T-cell (primary cell): ENCODE measurements at places on chromosomes 5 and 9. TPM values are rescaled to one million over a fixed set of nuclear protein-coding genes. Genes with fewer than 3 reads are reported as not detected.

- no peak overlapping the region for H3K4me3 ChIP-seq
- no peaks in the 10 kb centered on the region for H3K27me3 ChIP-seq
- no peaks in the 10 kb centered on the region for H3K36me3 ChIP-seq
- DNase-seq: no peak
- no peaks in the 10 kb centered on the region for H3K4me1 ChIP-seq
These were observed 12.8 kb upstream of the FBXL7 start for GRCh38 chr5:15487228-15487627.

DNA sequence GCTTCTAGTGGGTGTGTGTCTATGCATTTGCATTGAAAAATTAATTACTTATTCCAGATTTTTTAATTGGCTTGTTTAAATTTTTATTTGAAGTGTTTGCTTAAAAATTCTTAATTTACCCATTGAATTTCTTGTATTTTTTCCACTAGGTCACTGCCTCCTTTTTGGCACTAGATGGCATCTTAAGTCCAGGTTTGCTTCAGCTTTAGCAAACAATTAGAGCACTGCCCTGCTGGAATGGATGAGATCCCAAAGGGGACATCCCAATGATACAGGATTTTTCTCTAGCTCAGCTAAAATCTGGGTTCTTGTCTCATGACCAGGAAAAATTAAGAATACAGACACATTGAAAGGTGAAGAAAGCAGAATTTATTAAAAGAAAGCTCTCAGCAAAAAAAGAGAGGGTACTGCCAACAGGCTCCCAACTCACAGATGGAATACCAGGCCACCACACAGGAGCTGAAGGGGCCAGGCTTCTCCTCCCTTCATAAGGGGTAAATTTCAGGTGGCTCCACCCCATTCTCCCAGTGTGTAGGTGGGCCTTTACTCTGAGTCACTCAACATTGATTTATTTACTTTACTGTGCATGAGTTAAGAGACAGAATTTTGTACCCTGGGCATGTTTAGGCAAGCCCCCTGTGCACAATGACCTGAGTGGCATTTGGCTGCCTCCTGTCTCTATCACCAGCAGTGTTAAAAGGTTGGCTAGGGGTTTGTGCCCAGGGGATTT lies 532.4 kb downstream of the ANXA1 start:
- no peaks in the 10 kb centered on the region for H3K36me3 ChIP-seq
- H3K27ac ChIP-seq: no peak overlapping the region
- H3K4me1 ChIP-seq: no peaks in the 10 kb centered on the region
- H3K4me3 ChIP-seq: no peak overlapping the region
- DNase-seq: no peak
- H3K27me3 ChIP-seq: no peaks in the 10 kb centered on the region

The FGF10 gene
- not detected for total RNA-seq

DNA sequence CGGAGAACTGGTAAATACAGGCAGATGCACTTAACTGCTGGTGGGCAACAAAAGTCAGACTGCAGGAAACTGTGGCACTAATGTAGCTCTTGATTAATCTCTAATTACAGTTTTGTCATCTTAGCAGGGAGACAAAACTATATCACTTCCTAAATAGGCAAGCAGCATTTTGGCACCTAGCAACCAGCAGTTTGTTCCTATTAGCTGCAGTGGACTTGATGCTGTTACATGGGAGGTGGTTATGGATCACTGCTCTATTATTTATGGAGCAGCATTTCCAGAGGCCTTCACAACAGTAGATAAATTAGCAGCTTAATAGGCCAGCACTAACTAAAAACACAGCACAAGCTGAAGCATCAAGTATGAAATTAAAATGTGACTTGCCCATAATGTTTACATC lies 518.3 kb upstream of the ITGA1 start:
- H3K27ac ChIP-seq: no peak overlapping the region
- no peaks in the 10 kb centered on the region for H3K27me3 ChIP-seq
- H3K4me3 ChIP-seq: no peak overlapping the region
- no peak for DNase-seq
- no peaks in the 10 kb centered on the region for H3K4me1 ChIP-seq
- H3K36me3 ChIP-seq: no peaks in the 10 kb centered on the region

The CCL27 gene
- not detected for total RNA-seq

DNA sequence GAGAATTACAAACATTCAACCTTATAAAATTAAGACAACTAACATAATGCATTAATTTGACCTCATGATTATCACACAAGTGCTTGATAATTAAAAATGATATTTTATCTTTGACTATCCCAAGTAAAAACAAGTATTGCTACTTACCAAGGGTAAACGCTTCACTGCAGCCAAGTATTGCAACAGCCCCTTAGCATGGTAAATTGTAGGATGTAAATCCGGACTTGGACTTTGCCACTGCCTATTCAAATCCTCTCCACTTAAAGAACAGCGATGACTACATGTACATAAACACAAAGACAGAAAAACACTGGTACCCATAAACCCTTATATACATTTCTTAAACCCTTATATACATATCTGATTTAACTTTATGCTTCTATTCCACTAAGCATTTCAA lies 155.1 kb downstream of the AGTPBP1 start:
- no peak for DNase-seq
- no peak overlapping the region for H3K4me3 ChIP-seq
- H3K36me3 ChIP-seq: no peaks in the 10 kb centered on the region
- H3K27me3 ChIP-seq: no peaks in the 10 kb centered on the region
- H3K27ac ChIP-seq: no peak overlapping the region
- H3K4me1 ChIP-seq: no peaks in the 10 kb centered on the region

The SLC6A3 gene
- total RNA-seq: 0.22 TPM

The CDC23 gene
- 27.1 TPM for total RNA-seq

DNA sequence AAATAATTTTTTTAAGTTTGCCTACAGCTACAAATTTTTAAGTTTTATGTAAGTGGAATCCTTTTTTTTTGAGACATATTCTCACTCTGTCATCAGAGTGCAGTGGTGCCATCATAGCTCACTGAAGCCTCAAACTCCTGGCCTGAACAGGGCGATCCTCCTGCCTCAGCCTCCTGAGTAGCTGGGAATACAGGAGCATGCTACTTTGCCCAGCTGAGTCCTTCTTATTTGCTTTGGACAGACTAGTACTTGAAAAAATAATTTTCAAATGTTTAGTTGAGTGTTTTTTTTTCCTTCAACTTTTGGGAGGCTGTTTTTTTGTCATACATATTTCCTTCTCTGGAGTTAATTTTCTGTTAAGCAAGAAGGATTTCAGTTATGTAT lies 7.4 kb downstream of the GAPVD1 start:
- no peaks in the 10 kb centered on the region for H3K27me3 ChIP-seq
- H3K27ac ChIP-seq: no peak overlapping the region
- no peak overlapping the region for H3K4me3 ChIP-seq
- peaks cover 13% of the 10 kb centered on the region for H3K4me1 ChIP-seq
- no peaks in the 10 kb centered on the region for H3K36me3 ChIP-seq
